ENCODE measurements at places on chromosomes 4 and X.
A peak's percentile ranks its signal among the peaks of the same experiment; 100 is the strongest.

DNA sequence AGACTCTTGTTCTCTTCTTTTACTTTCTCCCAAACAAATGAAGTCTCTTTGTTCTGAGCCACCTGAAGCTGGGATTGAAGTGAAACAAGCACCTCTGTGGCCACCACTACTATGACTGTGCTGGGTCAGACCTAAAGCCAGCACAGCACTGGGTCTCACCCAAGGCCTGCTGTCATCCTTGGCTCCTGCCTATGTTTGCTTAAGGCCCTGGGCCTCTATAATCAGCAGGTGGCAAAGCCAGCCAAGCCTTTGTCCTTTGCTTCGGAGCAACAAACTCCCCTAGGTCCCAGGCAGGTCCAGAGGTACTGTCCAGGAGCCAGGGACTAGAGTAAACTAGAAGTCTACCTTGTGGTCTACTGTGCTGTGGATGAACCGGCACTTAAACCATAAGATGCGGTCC, 220.6 kb upstream of the ARSJ start:
- DNase-seq: no peak

DNA sequence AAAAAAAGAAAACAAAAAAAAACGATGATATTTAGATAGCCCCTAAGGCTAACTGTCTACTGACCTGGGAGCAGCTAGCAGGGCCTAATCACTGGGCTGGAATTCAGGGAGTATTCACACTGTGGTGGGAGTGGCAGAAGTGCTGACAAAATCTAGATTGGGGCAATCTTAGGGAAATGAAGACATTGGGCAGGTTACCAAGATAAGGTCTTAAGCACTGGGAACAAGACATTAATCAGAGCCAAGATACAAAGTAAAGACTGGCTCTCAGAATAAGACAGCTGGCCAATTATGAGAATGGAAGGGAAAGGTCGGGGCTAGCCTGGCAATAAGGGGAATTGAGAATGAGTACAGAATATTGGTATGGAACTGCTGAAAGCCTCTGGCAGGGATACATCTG, 100.2 kb upstream of the GRIA3 start:
- no peak for DNase-seq

DNA sequence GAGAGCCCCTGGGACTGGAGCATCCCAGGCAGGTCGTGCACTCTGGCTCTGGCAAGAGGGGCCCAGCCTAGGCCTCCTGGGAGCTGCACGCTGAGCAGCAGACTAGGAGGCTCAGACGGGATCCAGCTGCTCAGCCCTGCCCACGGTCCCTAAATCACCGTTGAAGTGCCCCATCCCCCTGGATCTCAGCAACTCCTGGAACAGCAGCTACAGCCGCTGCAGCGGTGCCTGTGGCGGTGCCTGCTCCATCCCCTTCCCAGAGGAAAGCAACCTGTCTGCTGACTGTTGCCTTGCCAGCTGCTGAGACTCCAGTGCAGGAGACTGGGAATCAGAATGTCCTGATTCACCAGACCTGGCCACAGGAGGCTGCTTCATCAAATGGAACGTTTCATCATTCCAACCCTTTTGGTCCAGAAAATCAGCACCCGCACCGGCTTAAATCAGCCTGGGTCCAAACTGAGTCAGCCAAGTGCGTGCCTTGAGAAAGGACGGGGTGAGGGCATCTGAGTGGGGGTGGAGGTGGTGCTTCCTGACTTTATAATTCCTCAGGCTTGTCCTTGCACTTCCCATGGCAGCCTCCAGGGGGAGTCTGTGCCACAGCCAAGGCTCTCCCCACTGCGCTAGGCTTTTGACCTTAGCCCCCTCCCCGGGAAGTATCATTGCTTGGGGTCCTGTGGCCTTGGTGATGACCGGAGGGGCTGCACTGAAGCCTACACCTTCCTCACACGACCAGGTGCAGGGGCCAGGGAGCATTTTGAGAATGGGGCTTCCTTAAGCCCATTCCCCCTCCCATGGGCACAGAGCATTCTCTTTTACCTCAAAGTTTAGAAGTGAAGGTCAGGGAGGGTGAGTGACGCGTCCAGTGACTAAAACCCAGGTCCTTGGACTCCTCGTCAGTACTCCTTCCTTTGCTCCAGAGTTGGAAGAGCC, 6.5 kb downstream of the ZNF185 start:
- DNase-seq: peak; percentile 0

- no peak for DNase-seq
Observed at GRCh38 chrX:8036914-8037313, 109.7 kb upstream of the PNPLA4 start.

DNA sequence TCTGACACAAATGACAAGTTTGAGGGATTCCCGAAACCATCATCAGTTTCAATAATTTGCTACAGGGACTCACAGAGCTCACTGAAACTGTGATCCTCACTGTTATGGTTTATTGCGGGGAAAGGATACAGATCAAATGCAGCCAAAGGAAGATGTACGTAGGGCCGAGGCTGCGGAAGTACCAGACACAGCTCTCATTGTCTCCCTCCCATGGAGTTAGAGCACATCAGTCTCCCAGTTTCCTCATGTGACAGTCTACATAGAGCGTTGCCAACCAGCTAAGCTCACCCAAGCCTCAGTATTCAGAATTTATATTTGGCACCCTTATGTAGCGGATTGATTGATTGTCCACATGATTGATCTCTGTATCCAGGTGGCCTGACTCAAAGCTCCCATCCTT, 137.8 kb upstream of the TENM3 start:
- DNase-seq: no peak

- DNase-seq: no peak
Observed at GRCh38 chr4:180203349-180203748, 2039.9 kb upstream of the TENM3 start.

GRCh38 chr4:178970433-178971140, 1528.3 kb upstream of the AGA start:
- no peak for DNase-seq

GRCh38 chrX:136146614-136147314, 569 bp upstream of the FHL1 start:
- DNase-seq: no peak

DNA sequence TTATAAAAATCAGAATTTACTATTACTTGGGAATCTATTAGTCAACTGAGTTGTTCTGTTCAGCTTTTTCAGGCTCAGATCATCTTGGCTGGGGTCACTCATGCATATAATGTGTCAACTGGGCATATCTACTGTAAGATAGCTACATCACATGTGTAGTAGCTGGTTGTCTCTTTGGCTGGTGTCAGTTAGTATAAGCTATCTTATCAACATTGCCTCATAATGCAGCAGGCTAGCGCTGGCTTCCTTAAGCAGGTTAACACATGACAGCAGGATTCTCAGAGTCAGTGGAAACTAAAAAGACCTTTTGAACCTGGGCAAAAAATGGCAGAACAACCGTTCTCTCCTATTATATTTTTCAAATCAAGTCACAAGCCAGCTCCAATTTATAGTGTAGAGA, 378.3 kb upstream of the PCDH10 start:
- DNase-seq: no peak

GRCh38 chr4:101284546-101284945, 62.8 kb downstream of the PPP3CA start:
- no peak for DNase-seq

DNA sequence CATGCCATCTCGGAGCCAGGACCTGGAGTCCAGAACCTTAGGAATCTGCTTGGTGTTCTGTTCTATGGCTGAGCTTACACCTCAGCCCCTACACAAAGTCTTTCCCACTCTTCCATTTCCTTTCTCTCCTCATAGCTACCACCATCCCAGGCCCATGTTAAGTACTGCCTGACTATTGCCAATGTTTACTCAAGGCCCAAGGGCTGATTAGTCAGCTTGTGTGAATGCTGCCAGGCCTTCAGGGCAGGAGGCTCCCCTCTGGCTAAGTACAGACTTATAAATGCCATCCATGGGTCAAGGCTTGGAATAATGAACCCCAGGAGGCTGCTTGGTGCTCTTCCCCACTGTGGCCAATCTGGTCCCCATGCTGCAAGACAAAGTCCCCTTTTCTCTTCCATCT, 411.6 kb upstream of the MAGEB18 start:
- no peak for DNase-seq

DNA sequence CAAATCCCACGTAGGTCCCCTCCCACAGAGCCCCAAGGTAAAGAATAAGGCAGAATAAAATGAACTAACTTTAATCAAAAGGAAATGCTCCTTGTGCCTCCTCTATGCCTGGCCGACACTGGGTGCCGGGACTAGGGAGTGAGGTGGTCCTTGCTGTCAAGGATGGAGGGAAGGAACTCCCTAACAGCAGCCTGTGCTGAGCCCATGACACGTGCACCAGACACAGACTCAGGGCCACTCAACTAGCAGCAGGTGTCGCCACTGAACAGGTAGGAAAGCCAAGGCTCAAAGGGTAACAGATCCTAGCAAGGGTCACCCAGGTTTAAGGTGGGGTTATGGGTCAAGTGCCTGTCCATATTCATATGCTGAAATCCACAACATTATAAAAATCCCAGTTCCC, 29.2 kb downstream of the MSX1 start:
- DNase-seq: no peak

GRCh38 chrX:97306771-97307470, 423.2 kb downstream of the RPA4 start:
- DNase-seq: no peak

DNA sequence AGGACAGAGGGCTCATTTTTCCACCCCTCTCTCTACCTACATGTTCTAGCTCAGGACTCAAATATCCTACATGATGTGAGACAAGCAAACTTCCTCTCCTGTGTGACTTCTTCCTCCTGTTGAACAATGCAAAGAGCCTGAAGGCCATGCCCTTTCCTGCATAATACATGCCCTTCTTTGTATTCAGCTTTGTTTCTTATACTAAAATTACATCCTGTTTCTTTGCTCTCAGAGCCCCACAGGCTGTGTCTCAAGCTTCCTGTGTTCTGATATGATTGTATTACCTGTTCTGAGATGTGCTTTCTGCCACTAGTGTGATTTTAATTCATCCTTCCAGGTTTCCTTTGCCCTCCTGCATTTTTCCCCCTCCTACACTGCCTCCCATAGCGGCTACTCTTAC, 166.4 kb upstream of the AFF2 start:
- DNase-seq: no peak

- DNase-seq: no peak
Observed at GRCh38 chrX:46757593-46757992, 1.3 kb downstream of the SLC9A7 start.

Measured in stimulated activated CD8-positive, alpha-beta memory T cell treated with anti-CD3 and anti-CD28 coated beads, Interleukin-2, amount 100 ng/mL, for 1 hour (primary cell).